ENCODE measurements at places on chromosomes 6 and 20.
A peak's percentile ranks its signal among the peaks of the same experiment; 100 is the strongest.

- no peak for DNase-seq
Measured at GRCh38 chr6:114301596-114302219, 41.1 kb downstream of the HS3ST5 start.

GRCh38 chr20:13251106-13251903 is 30.2 kb downstream of the ISM1 start:
- DNase-seq = no peak

- no peak for DNase-seq
Measured at GRCh38 chr20:36506253-36506652, 35.1 kb upstream of the MYL9 start.

- no peak for DNase-seq
Measured at GRCh38 chr6:144935661-144936060, 650.5 kb downstream of the UTRN start.

- DNase-seq = no peak
Measured at GRCh38 chr20:63118303-63119120, 97.4 kb downstream of the YTHDF1 start.

DNA sequence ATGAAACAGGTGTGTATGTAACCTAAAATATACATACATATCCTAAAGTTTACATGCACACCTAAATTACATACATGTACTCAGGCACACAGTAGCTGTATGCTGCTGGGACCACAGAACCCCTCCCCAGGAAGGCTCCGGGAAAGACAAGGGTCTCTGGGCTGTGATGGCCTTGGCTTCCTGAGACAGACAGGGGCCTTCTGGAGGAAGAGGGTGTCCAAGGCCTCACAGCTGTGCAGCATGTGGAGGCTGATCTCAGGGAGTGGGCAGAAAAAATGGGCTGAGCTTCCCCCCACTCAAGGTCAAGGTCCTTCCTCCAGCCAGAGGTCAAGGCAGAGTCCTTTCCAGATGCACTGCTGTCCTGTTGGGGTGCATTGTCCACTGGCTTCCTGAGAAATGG is 129.1 kb upstream of the THBS2 start:
- no peak for DNase-seq

DNA sequence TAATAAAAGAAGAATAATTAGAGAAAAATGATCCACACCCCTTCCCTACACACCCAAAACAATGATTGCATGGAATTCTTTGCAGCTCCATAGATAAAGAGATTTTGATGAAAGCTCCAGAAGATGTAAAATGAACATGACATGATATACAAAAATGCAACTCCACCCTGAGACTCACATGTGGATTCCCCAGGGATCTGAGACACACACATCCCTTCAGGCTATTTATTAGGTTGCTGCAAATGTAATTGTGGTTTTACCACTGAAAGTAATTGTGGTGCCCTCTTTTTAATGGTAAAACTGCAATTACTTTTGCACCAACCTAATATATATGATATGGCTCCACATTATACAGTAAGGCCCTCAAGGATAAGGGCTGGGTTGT is 40.4 kb upstream of the TBC1D7 start:
- no peak for DNase-seq

GRCh38 chr6:75633045-75633444 is 31.4 kb downstream of the SENP6 start:
- no peak for DNase-seq

GRCh38 chr6:5302220-5302946 is 41.1 kb downstream of the FARS2 start:
- DNase-seq = no peak

DNA sequence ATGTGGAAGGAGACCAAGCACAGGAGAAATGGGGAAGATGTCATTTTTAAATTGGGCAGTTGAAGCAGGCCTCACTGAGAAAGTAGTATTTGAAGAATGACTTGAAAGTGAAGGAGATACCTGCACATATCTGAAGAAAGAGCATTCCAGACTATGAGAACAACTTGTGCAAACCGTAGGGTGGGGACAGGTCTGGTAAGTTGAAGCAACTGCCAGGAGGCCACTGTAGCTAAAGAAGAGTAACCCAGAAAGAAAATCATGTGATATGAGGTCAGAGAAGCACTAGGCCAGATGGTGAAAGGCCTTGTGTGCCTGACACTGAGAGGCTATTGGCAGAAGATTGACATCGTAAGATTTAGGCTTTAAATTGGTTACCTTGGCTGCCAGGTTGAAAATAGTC is 4.7 kb upstream of the SUPT3H start:
- DNase-seq = no peak

GRCh38 chr6:30626484-30627366 is at the start of gene ATAT1:
Gene ATAT1, plus strand, starts transcription at chr6:30626874.
- DNase-seq = peak; percentile 71

GRCh38 chr6:129670634-129671033 is 39.3 kb downstream of the ARHGAP18 start:
- no peak for DNase-seq

- DNase-seq = no peak
Measured at GRCh38 chr6:131575834-131576478, 2.9 kb downstream of the ARG1 start.

DNA sequence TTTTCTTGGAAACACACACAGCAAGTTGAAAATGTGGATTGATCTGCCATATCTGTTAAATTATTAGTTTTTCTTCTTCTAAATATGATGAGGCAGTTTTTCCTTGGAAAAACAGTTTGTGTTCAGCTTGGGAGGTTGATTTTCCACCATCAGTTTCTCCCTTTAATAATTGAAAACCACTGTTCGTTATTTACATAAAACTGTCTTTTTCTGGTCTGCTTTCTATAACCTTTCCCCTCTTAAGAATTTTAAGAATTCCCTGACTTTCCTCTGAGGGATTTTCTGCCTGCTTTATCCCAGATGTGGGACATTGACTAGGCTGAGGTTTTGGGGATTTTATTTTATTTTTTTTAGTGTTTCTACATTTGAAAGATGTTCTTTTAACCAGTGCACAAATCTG is 27.2 kb downstream of the DSE start:
- no peak for DNase-seq

- DNase-seq = no peak
Measured at GRCh38 chr6:42446996-42447395, 4.7 kb downstream of the TRERF1 start.

DNA sequence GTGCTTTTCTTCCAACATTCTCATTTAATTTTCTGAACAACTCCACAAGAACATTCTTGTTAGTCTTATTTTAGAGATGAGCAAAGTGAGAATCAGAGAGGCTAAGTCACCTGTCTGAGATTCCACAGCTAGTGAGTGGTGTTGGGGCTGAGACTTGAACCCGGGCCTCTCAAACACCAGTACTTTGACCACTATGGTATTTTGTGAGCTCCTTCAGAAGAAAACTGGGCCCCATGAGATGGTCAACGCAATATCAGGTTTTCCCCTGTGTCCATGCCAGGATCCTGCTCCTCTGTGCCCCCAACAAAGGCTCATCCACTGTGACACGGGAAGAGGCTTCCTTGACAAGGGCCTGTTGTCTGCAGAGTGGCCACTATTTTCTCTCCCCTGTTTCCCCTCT is 51.9 kb downstream of the MAFB start:
- DNase-seq = no peak

GRCh38 chr20:45972500-45973183 is 639 bp upstream of the ZNF335 start:
- no peak for DNase-seq

- DNase-seq = no peak
Measured at GRCh38 chr20:45343532-45344167, 4.6 kb downstream of the SDC4 start.

- DNase-seq = no peak
Measured at GRCh38 chr6:118565311-118565960, 17.3 kb downstream of the PLN start.

GRCh38 chr20:5910186-5910585 is 40.1 kb downstream of the TRMT6 start:
- no peak for DNase-seq

- no peak for DNase-seq
Measured at GRCh38 chr6:108875161-108875555, 26.9 kb downstream of the ARMC2 start.

GRCh38 chr6:26235302-26235670 is 129.7 kb upstream of the BTN3A2 start:
- DNase-seq = no peak

- no peak for DNase-seq
Measured at GRCh38 chr6:157909282-157909664, 72.4 kb upstream of the SYNJ2 start.

DNA sequence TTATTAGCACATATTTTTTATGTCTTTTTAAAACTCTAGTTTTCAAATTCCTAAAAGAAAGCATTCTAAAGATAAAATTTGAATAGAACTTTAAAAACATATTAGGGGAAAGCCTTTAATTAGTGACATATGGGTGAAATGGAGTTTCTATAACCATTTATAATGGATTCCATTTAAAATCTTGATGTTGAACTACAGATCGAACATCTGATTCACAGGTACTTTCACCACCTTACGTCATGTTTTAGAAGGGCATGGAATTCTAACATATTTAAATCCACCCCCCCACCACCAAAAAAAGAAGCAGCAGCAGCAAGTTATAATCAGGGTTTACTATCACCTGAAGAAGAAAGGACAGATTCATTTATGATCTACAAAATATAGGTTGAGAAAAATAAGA is 298.4 kb downstream of the SMOC2 start:
- no peak for DNase-seq

- DNase-seq = no peak
Measured at GRCh38 chr6:123810214-123810613, 6.5 kb downstream of the NKAIN2 start.

- no peak for DNase-seq
Measured at GRCh38 chr6:26273673-26274588, 91.1 kb upstream of the BTN3A2 start.

- DNase-seq = no peak
Measured at GRCh38 chr6:157060440-157060952, 262.8 kb downstream of the TMEM242 start.

DNA sequence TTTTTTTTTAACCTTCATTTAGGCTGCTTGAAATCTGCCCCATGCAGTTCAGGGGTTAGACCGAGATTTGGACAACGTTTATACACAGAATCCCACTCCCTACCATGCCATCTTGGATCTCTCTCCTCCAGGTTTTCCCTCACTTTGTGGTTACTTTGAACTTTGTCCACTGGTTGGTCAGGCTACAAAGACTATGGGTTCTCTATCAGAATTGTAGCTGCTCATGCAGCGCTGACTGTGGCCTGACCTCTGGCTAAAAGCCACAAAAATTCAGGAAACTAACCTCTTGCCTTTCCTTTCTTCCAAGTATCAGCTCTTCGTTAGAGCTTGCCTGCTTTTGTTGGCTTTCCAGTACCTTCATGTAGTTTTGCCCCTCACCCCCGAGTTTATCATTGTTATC is 44.9 kb upstream of the KCNG1 start:
- DNase-seq = no peak

DNA sequence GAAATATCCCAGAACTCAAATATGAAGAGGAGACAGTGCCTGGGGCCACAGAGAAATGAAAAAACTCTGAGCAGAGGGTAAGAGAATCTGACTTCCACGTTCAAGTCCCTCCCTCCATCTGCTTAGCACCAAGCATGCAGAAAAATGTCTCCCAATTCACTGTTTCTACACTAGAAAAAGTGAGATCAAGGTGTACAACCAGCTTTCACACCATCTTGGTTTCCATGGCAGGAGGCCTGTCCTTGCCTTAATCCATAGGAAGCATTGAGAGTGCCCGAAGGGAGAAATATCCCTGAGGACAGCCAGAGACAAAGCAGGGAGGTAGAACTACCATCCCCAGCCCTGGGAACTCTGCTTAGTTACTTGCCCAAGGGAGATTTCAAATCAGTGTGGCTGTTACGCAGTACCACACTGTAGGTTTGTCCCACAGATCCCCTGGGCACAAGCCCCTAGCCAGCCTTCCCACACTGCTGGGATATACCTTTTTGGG is 82.9 kb downstream of the SCML4 start:
- no peak for DNase-seq

- no peak for DNase-seq
Measured at GRCh38 chr6:134315189-134315588, 2.7 kb downstream of the SGK1 start.

DNA sequence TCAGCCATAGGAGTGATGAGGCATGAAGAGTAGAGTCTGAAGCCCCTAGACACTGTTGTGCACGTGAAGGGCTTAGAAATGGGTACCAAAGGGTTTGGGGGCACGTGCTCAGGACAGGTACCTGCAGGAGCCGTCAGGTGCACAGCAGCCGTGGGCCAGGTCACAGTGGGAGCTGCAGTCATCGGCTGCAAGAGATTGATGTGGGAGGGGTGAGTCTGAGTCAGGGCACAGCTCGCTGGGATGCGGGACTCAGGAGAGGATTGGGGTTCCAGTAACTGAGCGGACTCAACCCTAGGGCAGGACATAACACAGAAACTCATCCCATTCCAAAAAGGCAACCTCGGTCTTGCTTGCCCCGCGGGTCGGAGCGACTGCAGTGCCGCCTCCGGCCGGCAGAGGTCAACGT is 1.1 kb downstream of the DLK2 start:
- DNase-seq = no peak

DNA sequence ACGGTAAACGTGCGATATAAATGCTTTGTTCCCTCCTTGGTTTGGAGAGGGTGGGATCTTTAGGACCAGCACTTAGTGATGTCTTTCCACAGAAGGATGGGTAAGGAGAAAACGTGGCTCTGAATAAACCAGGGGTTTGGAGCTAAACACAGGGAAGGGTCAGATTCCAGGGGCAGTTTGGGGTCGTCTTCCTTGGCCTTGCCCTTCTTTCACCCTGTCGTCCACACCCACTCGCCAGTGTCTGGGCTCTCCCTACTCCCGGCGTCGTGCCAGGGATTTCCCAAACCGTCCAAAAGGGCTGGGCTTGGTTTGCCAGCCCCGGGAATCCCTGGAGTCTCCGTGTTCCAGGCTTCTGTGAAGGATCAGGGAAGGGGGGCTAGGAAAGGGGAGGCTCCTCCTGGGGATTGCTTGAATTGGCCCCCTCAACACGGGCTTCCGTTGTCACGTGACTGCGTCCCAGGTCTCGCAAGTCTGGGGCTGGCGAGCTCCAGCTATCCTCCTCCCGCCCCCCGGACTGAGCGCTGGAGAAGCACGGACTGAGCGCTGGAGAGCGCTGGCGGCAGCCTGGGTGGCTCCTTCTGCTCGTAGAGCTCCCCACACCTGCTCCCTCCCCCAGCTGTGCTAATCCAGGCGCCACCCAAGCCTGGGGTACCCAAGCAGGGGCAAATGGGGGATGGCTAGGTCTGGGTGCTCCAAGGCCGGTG is 9.4 kb upstream of the ARMC12 start:
- DNase-seq = peak; percentile 54

GRCh38 chr6:107509506-107509905 is 19.6 kb downstream of the SOBP start:
- no peak for DNase-seq

GRCh38 chr6:26249707-26249956 is 115.4 kb upstream of the BTN3A2 start:
- no peak for DNase-seq

GRCh38 chr6:135300576-135300975 is 119.5 kb downstream of the MYB start:
- DNase-seq = no peak

Measured in NCI-H446 treated with DMSO at 0.1 percent for 48 hours (cell line).